ENCODE measurements at places on chromosomes 1 and 21.

- DNase-seq = no peak
These were observed 18.9 kb downstream of the ARHGEF16 start for GRCh38 chr1:3473381-3473844.

GRCh38 chr1:83734420-83734819 lies 264.5 kb downstream of the TTLL7 start:
- no peak for DNase-seq

DNA sequence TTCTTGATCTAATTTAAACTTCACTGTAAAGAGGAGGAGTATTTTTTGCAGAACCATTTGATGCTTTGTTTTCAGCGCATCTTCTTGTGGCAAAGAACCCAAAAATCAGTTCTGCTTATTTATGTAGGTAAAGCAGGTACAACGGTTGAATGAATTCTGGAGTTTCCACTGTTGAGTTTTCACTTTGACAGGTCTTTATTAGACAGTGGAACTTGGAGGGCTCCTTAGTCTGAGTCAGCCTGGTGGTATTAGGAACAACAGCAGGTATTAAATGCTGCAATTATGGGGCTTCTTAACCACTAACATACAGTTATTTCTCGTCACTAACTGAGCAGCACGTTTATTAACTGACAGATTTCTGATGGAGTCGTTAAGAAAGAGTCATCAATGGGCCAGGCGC lies 1.2 kb downstream of the LRIG2 start:
- no peak for DNase-seq

- no peak for DNase-seq
These were observed 66.1 kb downstream of the HFM1 start for GRCh38 chr1:91338501-91338900.

GRCh38 chr1:70387507-70387906 lies 23.6 kb upstream of the CTH start:
- DNase-seq = no peak

DNA sequence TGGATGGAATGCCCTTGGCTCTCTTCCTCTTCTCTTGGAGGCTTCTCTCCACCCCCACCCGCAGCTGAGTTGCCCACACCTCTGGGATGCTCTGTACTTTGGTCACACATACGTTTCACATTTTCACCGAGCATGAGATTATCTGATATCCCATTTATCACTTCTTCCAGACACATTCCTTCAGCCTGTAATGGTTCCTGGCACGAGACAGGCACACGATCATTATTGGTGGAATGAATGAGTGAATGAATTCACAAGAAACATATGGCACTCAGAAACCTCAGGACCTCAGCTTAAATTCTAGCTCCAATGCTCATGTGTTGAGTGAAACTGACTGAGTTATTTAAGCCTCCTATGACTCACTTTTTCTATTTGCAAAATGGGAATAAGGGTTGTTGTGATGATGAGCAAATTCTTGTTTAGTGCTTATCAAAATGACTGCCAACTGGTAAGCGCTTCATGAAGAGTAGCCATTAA lies 242.7 kb upstream of the JUN start:
- DNase-seq = no peak

DNA sequence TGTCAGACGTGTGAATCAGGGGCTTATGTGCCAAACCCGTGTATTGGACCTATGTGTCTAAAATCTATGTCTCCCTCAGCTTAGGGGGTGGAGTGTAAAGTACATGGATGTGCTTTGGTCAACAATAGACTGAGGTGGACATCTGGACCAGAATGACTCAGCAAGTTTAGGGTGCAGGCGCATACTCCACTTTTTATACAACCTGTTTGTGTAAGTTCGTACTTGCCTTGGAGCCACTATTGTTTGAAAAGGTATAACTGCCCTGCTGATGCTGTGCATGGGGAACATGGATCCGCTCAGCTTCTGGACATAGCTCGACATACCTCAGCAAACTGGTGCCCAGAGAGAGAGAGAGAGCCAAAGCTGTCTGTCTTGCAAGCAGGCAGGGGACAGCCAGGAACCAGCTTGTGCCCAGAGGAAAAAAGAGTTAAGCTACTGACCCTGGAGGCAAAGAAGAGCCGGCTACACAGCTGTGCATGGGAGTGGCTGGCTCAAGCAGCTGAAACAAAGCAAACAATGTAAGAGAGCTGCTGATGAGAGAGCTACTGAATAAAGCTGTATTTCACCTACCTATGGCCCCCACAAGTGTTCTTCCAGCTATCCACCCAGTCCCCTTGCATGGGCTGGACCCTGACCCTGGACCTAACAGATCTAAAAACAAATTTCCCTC lies 41.2 kb downstream of the GJA5 start:
- no peak for DNase-seq

- DNase-seq = no peak
These were observed 105.3 kb downstream of the CACNA1E start for GRCh38 chr1:181588631-181589030.

GRCh38 chr1:115828101-115829022 lies 12.6 kb downstream of the NHLH2 start:
- peak; percentile 2 for DNase-seq

DNA sequence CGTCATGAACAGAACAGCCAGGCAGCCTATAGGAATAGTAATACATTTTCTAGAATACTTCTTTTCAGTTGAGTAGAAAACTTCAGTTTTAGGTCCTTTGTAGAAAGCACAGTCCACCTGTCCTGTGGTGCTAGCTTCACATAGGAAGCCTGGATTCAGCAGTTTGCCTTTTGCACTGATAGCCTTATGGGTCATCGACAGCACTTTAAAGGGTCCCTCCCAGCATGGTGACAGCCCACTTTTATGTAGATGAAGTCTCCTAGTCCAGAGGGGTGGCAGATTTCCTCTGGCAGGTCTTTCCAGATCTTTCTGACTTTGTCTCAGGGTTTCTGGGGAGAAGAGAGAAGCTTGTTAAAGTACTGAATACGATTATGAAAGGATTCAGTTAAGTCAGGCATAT lies 161.4 kb upstream of the TNR start:
- DNase-seq = no peak

DNA sequence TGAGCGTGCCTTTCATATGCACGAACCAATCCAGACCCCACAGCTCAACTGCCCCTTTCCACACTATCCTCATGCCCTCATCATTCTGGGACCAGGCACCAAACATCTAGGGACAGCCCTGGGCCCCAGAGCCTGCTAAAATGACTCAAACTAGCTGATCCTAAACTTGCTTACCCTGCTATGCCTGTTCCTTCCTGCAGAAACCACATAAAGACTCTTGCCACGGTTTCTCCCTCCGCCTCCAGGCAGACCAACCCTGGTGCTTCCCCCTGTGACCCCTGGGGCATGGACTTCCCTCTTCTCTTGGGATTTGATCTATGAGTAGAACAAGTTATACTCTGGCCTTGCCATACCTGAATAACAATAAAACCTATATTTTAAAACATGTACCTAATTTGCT lies 138.0 kb upstream of the CD34 start:
- no peak for DNase-seq

- DNase-seq = no peak
These were observed 72.9 kb downstream of the SIK1 start for GRCh38 chr21:43354026-43354420.

- no peak for DNase-seq
These were observed 3.2 kb downstream of the RCAN3 start for GRCh38 chr1:24505816-24506215.

GRCh38 chr1:7669559-7670311 lies 101.4 kb upstream of the VAMP3 start:
- peak; percentile 69 for DNase-seq

DNA sequence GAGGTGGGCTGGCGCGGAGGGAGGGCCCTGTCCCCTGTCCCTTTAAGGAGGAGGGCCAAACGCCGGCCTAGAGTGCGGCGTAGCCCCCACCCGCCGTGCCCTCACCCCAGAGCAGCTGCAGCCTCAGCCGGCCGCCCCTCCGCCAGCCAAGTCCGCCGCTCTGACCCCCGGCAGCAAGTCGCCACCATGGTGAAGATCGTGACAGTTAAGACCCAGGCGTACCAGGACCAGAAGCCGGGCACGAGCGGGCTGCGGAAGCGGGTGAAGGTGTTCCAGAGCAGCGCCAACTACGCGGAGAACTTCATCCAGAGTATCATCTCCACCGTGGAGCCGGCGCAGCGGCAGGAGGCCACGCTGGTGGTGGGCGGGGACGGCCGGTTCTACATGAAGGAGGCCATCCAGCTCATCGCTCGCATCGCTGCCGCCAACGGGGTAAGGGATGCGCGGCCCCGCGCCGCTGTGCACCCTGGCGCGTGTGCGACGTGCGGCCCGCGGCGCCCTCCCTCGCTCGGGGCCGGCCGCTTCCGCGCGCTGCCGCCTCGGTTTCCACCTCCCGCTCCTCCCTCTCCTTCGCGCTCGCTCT lies at the start of gene PGM1:
Gene PGM1, plus strand, starts transcription at position 109 of the 583 bp plus-strand sequence. Its CDS starts 78 bp downstream, at position 187.
- peak; percentile 33 for DNase-seq

GRCh38 chr1:180252638-180253536 lies 22.8 kb downstream of the LHX4 start:
- peak; percentile 65 for DNase-seq

DNA sequence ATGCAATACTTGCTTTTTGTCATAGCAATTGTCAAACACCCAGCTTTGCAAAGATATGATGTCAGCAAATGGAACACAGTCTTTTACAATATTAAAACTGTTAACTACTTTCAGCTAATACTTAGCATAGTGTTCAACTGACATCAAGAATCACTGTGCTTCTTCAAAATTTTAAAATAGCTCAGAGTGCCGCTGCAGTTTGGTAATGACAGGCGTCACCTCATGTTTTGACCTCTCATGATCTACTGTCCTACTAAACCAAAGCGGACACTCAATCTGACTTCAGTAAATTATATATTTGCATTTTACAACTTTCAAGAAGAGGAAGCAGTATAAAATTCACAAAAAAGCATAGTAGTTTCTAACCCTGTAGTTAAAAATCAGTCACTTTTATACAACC lies 2.0 kb downstream of the FMO1 start:
- no peak for DNase-seq

GRCh38 chr1:207949571-207950195 lies 38.8 kb upstream of the CD34 start:
- DNase-seq = no peak

DNA sequence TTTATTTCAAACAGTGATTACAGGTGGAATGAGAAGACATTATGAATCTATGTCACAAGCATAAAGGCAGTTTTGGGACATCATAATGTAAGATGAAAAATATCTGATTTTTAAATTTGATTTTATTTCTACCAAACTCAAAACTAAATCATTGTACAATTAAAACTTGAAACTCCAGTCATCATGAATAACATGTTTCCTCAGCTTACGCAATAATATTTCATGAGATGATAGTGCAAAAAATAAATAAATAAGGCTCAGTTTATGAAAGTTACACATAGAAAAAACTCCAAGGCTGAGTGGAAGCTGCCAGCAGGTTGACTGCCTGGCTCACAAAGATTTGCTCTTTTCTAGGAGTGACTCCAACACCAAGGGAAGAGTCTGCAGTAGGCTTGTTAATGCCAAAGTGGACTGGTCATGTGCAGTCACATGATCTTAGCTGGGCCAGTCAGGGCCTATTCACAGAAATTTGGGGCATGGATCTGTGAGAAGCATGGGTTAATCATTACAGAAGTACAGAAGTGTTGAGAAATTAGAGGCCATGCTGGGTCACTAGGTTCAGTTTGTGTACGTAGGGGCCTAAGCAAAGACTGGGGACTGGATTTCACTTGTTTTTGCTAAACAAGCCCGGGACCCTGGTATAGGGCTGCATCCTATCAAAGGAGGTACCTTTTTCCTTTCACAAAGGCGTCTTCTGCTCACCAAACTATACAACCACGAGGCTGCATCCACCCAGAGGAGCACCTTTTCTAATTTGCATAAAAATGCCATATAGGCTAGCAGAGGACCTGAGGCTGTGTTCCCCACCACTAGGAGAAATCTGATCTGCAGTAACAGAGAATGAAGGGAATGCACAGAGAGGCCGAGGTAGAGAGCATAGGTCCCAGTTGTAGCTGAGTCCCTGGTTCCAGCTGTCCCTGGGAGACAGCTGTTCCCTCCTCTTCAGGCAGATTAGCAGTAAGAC lies 4.9 kb upstream of the ABCA4 start:
- DNase-seq = no peak

DNA sequence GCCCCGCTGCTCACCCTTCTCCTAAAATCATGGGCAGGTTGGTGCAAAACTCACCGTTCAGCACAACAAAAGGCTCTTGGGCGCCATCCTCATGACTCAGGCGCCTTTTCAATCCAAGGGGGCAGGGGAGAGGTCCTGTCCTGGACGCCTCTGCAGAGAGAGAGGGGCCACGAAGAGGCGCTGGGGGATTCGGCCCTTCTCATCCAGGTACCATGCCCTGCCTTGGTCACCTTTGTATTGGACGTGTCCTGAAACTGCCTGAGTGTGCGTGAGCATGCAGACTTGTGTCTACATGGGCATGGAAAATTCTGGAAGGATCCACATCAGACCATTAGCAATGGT lies 53.5 kb downstream of the SLC37A1 start:
- DNase-seq = no peak

- no peak for DNase-seq
These were observed 36.7 kb upstream of the LRRC53 start for GRCh38 chr1:74548961-74549750.
